ENCODE measurements at places on chromosomes 5 and 9. TPM values are rescaled to one million over a fixed set of nuclear protein-coding genes. Genes with fewer than 3 reads are reported as not detected.

Gene CDC20B
- not detected for total RNA-seq

Gene SHOC1
- total RNA-seq: 0.91 TPM

GRCh38 chr5:139425497-139425896 is 13.8 kb downstream of the DNAJC18 start:
- H3K27ac ChIP-seq: no peak overlapping the region
- no peaks in the 10 kb centered on the region for H3K27me3 ChIP-seq
- H3K4me1 ChIP-seq: no peaks in the 10 kb centered on the region
- no peak overlapping the region for H3K4me3 ChIP-seq
- H3K36me3 ChIP-seq: peaks cover 32% of the 10 kb centered on the region

GRCh38 chr5:149931992-149932436 is 12.6 kb downstream of the PDE6A start:
- no peak for DNase-seq
- H3K27me3 ChIP-seq: no peaks in the 10 kb centered on the region
- H3K4me1 ChIP-seq: peaks cover 20% of the 10 kb centered on the region
- H3K27ac ChIP-seq: no peak overlapping the region
- peak overlapping the region; percentile 7 for H3K4me3 ChIP-seq
- H3K36me3 ChIP-seq: no peaks in the 10 kb centered on the region

DNA sequence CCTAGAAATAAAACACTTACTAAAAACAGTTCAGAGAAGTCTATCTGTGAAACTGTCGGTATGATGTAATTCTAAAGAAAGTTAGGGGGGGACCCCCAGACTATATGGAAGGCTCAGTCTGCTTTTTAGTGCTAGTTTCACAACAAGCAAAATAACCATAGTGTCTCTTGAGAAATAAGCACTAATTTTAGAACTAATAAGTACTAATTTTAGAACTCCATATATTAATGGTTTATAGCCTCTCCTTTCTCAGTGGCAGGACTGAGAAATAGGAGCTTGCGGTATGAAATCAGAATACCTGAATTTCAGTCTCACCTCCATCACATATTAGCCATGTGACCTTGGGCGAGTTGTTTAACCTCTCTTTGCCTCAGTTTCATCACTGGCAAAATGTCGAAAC is 1.4 kb upstream of the PHF24 start:
- DNase-seq: no peak
- H3K36me3 ChIP-seq: no peaks in the 10 kb centered on the region
- H3K4me3 ChIP-seq: no peak overlapping the region
- H3K27me3 ChIP-seq: peaks cover 26% of the 10 kb centered on the region
- peaks cover 11% of the 10 kb centered on the region for H3K4me1 ChIP-seq

GRCh38 chr5:3325972-3326840 is 269.4 kb upstream of the IRX1 start:
- H3K27ac ChIP-seq: peak overlapping the region; percentile 79
- DNase-seq: no peak
- peak overlapping the region; percentile 23 for H3K4me3 ChIP-seq

GRCh38 chr9:119963258-119963797 is 594.1 kb upstream of the BRINP1 start:
- no peaks in the 10 kb centered on the region for H3K27me3 ChIP-seq
- no peaks in the 10 kb centered on the region for H3K36me3 ChIP-seq
- DNase-seq: no peak
- peaks cover 8% of the 10 kb centered on the region for H3K4me1 ChIP-seq
- H3K27ac ChIP-seq: no peak overlapping the region

GRCh38 chr5:33738097-33738496 is 153.7 kb downstream of the ADAMTS12 start:
- H3K4me3 ChIP-seq: no peak overlapping the region
- no peak overlapping the region for H3K27ac ChIP-seq
- no peaks in the 10 kb centered on the region for H3K36me3 ChIP-seq
- H3K27me3 ChIP-seq: no peaks in the 10 kb centered on the region
- no peak for DNase-seq

DNA sequence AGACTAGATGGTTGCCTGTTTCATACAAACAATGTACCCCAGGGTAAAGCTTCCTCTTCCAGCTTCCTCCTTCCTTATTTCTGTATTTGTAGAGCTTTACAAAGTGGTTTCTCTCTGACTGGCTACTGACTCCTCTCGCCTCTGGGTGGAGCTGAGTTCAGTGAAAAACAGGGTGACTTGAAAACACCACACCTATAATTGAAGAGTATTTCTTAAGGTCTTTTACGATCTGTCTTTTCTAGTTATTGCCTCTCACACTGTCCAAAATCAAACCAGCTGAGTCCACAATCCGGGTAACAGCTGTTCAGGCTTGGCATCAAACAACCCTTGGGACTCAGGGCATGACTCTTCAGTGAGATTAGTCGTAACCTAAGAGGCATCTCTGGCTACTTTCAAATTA is 200.4 kb downstream of the ARRDC3 start:
- H3K27me3 ChIP-seq: no peaks in the 10 kb centered on the region
- no peak for DNase-seq
- no peaks in the 10 kb centered on the region for H3K36me3 ChIP-seq
- H3K27ac ChIP-seq: peak overlapping the region; percentile 67
- H3K4me1 ChIP-seq: peaks cover 7% of the 10 kb centered on the region
